Ascending aorta (tissue), 2 donors: ENCODE measurements at places on chromosomes 1 and 21.

- H3K4me1 ChIP-seq = peaks cover 18% of the 10 kb centered on the region
- no peaks in the 10 kb centered on the region for H3K27me3 ChIP-seq
- no peak overlapping the region for H3K27ac ChIP-seq
- DNase-seq = no peak
- no peaks in the 10 kb centered on the region for H3K36me3 ChIP-seq
Observed at GRCh38 chr1:19639999-19640362, 4.1 kb upstream of the NBL1 start.

GRCh38 chr1:192936313-192937018, 122.7 kb downstream of the UCHL5 start:
- H3K27me3 ChIP-seq = no peaks in the 10 kb centered on the region
- DNase-seq = no peak
- no peaks in the 10 kb centered on the region for H3K36me3 ChIP-seq
- H3K4me1 ChIP-seq = no peaks in the 10 kb centered on the region

DNA sequence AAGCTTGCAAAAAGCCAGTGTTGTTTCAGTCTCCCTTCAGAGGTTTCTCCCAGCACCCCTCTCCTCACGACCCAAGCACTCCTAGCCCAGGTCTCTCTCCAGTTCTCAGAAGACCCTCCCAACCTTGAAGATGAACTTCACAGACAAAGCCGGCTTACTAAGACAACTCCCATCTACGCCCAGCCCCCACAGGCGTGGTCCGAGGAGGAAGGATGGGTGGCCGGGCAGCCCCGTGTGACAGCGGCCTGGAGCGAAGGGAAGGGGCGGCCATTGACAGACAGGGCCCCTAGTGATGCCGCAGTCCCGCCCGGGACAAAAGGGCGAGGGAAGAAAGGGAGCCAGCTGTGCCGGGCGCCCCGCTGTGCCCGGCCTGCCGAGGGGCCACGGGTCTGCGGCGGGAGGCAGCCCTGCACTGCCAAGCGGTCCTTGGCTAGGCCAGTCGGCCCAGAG, 6.9 kb downstream of the PAX7 start:
- H3K4me3 ChIP-seq = no peak overlapping the region
- no peak overlapping the region for H3K27ac ChIP-seq
- no peaks in the 10 kb centered on the region for H3K4me1 ChIP-seq
- H3K36me3 ChIP-seq = no peaks in the 10 kb centered on the region
- peaks cover 6% of the 10 kb centered on the region for H3K27me3 ChIP-seq

- H3K27ac ChIP-seq = peak overlapping the region; percentile 84
- H3K36me3 ChIP-seq = no peaks in the 10 kb centered on the region
- DNase-seq = no peak
- H3K27me3 ChIP-seq = no peaks in the 10 kb centered on the region
- peak overlapping the region; percentile 14 for H3K4me3 ChIP-seq
- peaks cover 3% of the 10 kb centered on the region for H3K4me1 ChIP-seq
Observed at GRCh38 chr1:33407352-33408092, 23.4 kb downstream of the PHC2 start.

DNA sequence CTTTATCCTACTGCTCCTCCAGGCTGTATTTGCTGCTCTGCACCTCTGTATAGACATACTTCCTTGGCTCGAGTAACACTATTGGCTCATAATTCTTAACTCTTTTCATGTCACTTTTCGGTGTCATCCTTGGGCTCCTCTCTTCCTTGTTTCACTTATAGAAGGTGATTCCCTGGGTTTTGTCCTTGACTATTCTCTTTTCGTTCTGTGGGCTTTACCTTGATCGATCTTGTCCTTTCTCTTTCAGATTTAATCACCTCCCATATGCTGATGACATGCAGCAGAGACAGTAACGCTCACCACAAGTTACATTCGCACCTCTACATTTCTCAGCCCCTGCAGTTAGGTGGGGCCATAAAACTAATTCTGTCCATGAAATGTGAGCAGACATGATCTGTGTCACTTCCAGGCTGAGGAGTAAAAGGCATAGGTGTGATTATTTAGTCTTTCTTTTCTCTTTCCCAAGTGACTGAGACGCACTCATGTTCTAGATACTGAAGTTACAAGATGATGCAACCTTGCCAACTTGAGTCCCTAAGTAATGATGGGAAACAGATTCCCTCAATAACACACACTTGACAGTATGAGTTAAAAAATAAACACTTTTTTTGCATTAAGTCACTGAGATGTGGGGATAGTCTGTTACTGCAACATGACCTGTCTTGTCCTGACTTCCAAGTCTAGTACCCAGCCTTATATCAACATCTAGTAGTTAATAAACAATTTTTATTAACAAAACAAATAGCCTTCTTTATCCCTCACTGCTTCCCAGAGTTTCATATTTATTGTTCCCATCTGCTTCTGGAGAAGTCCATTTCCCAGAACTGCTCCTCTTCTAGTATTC, 49.9 kb upstream of the HAO2 start:
- H3K27ac ChIP-seq = no peak overlapping the region
- no peak for DNase-seq
- no peaks in the 10 kb centered on the region for H3K36me3 ChIP-seq
- no peak overlapping the region for H3K4me3 ChIP-seq

- no peak overlapping the region for H3K4me3 ChIP-seq
- H3K36me3 ChIP-seq = no peaks in the 10 kb centered on the region
- no peak for DNase-seq
- H3K27me3 ChIP-seq = peaks cover 10% of the 10 kb centered on the region
- no peak overlapping the region for H3K27ac ChIP-seq
- H3K4me1 ChIP-seq = peaks cover under 1% of the 10 kb centered on the region
Observed at GRCh38 chr1:118992237-118992825, 4.2 kb upstream of the TBX15 start.

DNA sequence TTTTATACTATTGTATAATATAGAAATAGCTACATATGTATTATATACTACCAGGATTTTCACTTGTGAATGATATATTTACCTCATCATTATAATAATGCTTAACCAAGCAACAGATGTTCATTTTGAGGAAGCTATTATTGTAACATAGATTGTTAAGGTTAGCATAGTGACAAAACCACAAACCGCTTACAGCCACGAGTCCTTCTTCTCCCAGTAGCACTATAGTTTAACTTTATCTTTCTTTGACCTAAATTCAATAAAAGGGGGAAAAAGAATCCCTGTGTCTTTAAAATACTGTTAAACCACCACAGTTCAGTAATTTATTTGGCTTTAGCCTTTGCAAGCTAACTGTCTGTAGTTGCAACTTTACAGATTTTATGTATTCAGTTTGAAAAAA, 1039.4 kb upstream of the B3GALT2 start:
- no peak overlapping the region for H3K4me3 ChIP-seq
- H3K27ac ChIP-seq = no peak overlapping the region
- no peaks in the 10 kb centered on the region for H3K36me3 ChIP-seq
- H3K27me3 ChIP-seq = no peaks in the 10 kb centered on the region

GRCh38 chr1:85629532-85629920, 49.0 kb downstream of the CCN1 start:
- peak overlapping the region; percentile 82 for H3K27ac ChIP-seq
- H3K36me3 ChIP-seq = no peaks in the 10 kb centered on the region
- H3K4me3 ChIP-seq = no peak overlapping the region
- no peaks in the 10 kb centered on the region for H3K27me3 ChIP-seq
- no peak for DNase-seq

GRCh38 chr1:3585940-3586568, 25.3 kb downstream of the MEGF6 start:
- H3K27me3 ChIP-seq = no peaks in the 10 kb centered on the region
- no peak overlapping the region for H3K4me3 ChIP-seq
- no peak for DNase-seq
- H3K36me3 ChIP-seq = no peaks in the 10 kb centered on the region
- H3K27ac ChIP-seq = no peak overlapping the region

DNA sequence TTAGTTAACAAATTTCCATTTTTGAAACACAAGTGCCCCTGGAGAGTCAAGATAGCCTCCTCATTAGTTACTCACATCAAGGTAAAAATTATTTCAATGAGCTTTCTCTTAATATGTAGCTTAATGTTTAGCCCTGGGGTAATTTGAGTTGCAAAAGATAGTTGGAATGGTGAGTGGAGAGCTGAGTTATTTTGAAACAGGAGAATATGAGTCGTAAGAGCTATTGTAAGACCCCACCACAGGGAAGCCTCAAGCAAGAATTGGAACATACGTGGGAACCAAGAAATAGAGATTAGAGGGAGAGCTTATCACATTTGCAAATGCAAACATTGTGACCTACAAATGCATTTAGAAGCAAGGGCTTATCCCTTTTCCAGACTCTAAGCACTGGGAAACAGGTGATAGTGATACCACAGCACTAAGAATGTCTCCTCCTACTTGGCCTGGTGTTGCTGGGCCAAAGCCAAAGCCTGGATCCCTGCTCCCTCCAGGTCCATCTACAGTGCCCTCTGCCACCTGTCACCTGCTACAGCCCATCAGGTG, 635.1 kb downstream of the PTPRC start:
- no peaks in the 10 kb centered on the region for H3K4me1 ChIP-seq
- no peaks in the 10 kb centered on the region for H3K27me3 ChIP-seq

DNA sequence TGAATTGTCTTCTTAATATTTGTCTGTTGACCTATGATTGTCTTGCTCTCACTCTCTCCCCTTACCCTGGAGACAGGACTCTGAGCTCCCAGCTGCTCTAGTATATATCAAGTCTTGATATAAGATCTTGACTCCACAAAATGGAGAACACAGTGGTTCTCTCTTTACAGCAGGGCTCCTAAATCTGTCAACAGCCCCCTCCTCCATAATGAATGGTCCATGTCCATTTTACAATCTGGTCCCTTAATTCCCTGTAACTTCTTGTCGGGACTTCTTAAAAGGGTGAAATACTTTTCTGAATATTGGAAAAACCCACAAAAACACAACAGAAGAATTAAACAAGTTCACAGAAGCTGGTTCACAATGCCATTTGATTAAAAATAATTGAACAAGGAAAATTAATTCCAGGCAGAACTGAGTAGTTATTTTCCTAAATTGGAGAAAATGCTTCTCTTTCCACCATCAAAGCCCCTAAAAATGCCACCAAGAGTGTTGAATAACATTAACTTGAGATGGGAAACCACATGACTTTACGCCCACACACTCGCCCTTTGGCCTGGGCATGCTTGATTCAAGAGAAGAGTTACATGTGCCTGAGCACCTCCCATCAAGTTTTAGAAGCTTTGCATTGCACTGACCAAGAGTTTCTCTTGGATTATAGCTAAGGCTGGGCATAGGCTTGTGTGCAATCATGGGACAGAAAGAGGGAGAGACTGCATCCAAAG, 109.8 kb downstream of the TOMM20 start:
- no peaks in the 10 kb centered on the region for H3K36me3 ChIP-seq
- H3K4me1 ChIP-seq = no peaks in the 10 kb centered on the region
- H3K27me3 ChIP-seq = no peaks in the 10 kb centered on the region
- no peak overlapping the region for H3K4me3 ChIP-seq
- H3K27ac ChIP-seq = no peak overlapping the region
- no peak for DNase-seq

GRCh38 chr21:36004441-36004840, 55.9 kb downstream of the SETD4 start:
- DNase-seq = no peak
- no peaks in the 10 kb centered on the region for H3K4me1 ChIP-seq
- H3K4me3 ChIP-seq = no peak overlapping the region

GRCh38 chr21:45262616-45263015, 25.1 kb downstream of the POFUT2 start:
- H3K27me3 ChIP-seq = no peaks in the 10 kb centered on the region
- H3K36me3 ChIP-seq = peaks cover 40% of the 10 kb centered on the region
- peaks cover 4% of the 10 kb centered on the region for H3K4me1 ChIP-seq
- no peak overlapping the region for H3K4me3 ChIP-seq

- no peak overlapping the region for H3K4me3 ChIP-seq
- H3K27ac ChIP-seq = peak overlapping the region; percentile 49
- no peaks in the 10 kb centered on the region for H3K36me3 ChIP-seq
- H3K4me1 ChIP-seq = peaks cover 12% of the 10 kb centered on the region
Observed at GRCh38 chr1:224447251-224447650, 12.7 kb upstream of the WDR26 start.

DNA sequence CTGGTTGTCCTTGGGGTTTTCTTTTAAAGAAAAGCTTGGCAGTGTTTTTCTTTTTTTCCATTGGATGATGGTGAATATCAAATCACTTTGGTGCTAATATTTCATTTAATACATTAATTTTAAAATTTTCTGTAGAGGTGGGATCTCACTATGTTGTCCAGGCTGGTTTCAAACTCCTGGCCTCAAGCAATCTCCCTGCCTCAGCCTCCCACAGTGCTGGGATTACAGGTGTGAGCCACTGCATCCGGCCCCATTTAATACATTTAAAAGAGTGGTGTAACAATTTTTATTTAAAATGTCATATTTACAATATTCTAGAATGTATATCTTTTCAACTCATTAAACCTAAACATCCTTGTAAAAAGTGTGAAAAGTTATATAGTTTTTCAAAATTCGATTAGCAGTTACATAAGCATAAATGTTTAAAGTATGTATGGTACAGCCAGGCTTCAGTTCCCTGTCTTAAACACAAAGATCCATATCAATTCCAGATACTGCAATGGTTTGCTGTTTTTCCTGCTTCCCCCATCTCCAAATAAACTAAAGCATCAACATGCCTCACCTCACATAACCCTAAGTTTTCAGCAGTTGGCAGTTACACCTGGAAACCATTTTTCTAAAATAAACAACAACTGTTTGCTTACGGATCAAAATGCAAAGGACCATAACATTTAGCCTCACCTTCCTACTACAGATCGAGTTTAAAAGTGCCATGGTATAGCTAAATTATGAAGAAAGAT, 8.9 kb upstream of the LGALS8 start:
- no peaks in the 10 kb centered on the region for H3K36me3 ChIP-seq
- peaks cover 14% of the 10 kb centered on the region for H3K4me1 ChIP-seq
- peak overlapping the region; percentile 22 for H3K27ac ChIP-seq
- H3K4me3 ChIP-seq = no peak overlapping the region

DNA sequence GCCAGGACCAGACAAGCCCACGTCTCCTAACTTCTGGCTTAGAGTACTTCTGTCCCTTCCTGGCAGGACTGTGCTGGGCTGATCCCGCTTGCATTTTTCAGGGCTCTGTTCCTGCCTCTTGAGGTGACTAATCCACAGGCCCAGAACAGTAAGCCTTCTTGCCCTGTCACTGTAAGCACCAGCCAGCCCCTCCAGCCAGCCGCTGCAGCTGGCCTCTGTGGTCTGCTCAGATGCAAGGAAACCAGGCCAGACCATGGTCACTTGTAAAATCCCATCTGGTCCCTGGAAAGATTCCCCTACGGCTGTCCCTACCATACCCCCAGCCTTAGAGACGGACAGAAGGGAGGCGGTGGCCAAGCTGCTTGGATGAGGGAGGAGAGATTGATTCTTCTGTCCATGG, 74.2 kb downstream of the KIRREL1 start:
- no peaks in the 10 kb centered on the region for H3K27me3 ChIP-seq
- peaks cover 53% of the 10 kb centered on the region for H3K4me1 ChIP-seq
- H3K36me3 ChIP-seq = peaks cover 5% of the 10 kb centered on the region
- H3K4me3 ChIP-seq = no peak overlapping the region
- peak overlapping the region; percentile 60 for H3K27ac ChIP-seq

- DNase-seq = no peak
- H3K4me1 ChIP-seq = no peaks in the 10 kb centered on the region
- no peaks in the 10 kb centered on the region for H3K27me3 ChIP-seq
- H3K27ac ChIP-seq = no peak overlapping the region
- H3K36me3 ChIP-seq = no peaks in the 10 kb centered on the region
Observed at GRCh38 chr1:53500204-53501064, 41.2 kb downstream of the DMRTB1 start.

GRCh38 chr1:40362699-40363098, 10.8 kb upstream of the SMAP2 start:
- H3K27me3 ChIP-seq = no peaks in the 10 kb centered on the region
- no peak overlapping the region for H3K27ac ChIP-seq
- no peaks in the 10 kb centered on the region for H3K4me1 ChIP-seq
- H3K36me3 ChIP-seq = no peaks in the 10 kb centered on the region
- no peak overlapping the region for H3K4me3 ChIP-seq

- no peaks in the 10 kb centered on the region for H3K27me3 ChIP-seq
- H3K4me1 ChIP-seq = no peaks in the 10 kb centered on the region
- H3K4me3 ChIP-seq = no peak overlapping the region
- no peak for DNase-seq
Observed at GRCh38 chr1:66353257-66353656, 180.7 kb upstream of the SGIP1 start.
